ENCODE measurements at places on chromosomes 1 and 21. TPM values are rescaled to one million over a fixed set of nuclear protein-coding genes. Genes with fewer than 3 reads are reported as not detected.

Gene HTR6
- not detected for total RNA-seq

Gene TAS1R1
- not detected for total RNA-seq

Gene SWT1
- 3.9 TPM for total RNA-seq

Gene RYR2
- not detected for total RNA-seq

Gene CFAP74
- total RNA-seq: not detected

GRCh38 chr1:201904579-201904978 is 15.9 kb downstream of the SHISA4 start:
- no peak for DNase-seq

- peak; percentile 79 for DNase-seq
These were observed 19.9 kb downstream of the ATP8B2 start for GRCh38 chr1:154344977-154345837.

GRCh38 chr1:24897263-24898151 is 32.6 kb downstream of the RUNX3 start:
- DNase-seq: peak; percentile 38

DNA sequence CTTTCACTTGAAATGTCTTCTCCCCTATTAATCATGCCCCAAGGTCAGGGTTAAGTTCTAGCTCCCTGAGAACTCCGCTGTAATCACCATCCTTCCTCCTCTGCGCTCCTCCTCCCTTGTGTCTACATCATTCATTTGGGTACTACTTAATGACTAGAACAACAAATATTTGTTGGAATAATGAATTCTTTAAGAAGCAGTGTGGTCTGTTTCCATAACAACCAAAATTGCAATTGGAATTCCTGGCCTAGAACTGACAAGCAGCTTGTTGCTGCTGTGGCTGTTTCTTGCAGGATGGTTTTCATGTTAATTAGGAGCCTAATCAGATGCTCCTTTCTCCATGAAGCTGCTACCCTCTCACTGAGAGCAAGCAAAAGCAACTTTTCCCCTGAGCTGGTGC is 192.5 kb downstream of the ZZZ3 start:
- no peak for DNase-seq

DNA sequence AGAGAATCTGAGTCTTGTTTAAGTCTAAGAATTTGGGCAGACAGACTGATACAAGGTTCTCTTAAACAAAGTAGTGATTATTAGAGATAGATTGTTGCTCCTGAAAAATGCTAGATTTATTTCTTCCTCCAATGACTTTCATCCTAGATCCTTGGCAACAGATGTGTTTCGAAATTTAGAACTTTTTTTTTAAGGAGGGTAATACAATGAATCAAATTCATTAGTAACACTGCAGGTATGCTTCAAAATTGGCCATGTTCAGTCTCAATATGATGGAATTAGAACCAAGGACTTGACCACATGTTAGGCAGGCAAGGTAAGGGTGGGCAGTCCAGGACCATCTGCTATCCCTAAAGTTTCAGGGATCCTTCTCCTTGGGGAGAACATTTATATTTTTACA is 4.5 kb upstream of the LCE1F start:
- DNase-seq: no peak

DNA sequence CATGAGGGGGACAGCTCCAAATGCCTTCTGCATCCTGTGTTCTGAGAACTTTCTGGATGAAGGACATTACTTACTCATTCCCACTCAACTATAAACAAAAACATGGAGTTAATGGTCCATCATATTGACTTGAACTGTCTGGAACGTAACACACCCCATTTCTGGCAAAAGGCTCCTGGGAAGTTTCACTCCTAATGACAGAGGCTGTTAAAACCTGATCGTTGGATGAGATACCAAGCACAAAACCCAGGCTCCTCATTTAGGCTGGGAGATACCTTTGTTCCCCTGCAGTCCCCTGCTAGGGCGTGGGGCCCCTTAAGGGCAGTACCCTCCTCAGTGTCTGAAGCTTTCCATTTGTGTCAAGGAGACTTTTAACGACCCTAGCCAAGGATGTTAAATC is 78.9 kb downstream of the RHOU start:
- no peak for DNase-seq

DNA sequence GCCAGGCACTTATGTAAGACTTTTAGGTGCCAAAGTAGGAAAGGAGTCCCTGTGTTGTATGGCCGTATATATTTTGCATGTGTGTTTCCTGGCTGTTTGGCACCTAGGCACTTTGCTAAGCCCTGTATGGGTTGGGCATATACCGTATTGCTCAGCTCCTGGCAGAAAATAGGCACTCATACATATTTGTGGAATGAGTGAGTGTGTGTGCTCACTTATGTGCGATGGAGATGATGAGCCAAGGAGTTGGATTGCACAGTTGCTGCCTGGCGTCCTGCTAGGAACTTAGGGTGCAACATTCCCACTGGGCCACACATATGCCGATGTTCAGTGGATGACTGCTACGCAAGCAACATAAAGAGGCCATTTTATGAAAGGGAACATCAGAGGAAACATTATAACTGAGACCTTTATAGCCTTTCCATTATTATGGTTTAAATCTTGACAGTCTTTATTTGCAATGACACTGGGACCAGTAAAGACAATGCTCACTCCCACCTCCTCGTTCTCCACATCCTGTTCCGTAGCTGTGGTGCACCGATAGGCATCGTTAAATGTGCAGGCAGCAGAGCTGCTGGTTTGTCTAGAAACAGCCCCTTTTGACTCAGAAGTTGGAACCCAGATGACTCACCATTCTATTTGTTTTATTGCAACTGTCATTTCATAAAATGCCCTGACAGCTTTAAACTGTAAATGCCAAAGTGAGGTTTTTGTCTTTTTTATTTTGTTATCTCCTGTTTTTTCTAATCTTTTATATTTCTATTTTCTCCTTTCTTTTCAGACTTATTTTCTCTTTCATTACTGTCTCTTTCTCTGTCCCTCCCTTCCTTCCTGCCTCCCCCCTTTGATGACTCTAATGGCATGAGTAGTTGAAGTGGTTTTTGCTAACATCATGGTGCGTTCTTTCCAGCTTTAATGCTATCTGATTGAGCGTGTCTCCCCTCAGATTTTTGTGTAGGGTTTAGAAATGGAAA is 36.1 kb downstream of the PEX14 start:
- peak; percentile 74 for DNase-seq

DNA sequence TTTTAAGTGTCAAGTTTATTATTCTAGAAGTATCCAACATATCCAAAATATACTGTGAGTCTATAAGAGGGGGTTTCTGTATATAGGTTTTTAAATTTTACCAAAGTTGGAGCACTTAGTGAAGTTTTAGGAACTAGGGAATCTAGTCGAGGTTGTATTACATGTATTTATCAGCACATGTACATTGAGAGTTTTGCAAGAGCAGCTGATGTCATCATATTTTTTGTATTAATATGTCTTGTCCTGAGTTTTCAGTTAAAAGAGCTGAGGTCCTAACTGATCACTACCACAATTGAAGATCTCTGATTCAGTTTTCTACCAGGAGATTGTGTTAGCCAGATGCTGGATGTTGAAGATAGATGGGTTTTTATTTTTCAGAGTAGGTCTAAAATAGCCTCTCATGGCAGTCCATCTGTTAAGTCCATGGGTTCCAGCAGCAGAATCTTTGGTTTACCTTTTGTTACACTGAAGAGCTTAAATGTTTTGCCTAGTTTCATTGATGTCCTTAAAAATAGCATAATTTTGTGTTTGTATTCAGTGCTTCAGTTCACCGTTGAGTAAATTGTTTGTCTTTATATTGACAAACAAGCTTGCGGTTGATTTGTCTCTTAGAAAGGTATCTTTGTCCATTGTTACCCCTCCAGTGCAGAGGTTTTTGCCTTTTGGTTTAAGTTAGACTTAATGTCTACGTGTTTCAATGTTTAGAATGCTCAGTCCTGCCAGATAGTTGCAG is 16.0 kb downstream of the YBX1 start:
- DNase-seq: no peak

DNA sequence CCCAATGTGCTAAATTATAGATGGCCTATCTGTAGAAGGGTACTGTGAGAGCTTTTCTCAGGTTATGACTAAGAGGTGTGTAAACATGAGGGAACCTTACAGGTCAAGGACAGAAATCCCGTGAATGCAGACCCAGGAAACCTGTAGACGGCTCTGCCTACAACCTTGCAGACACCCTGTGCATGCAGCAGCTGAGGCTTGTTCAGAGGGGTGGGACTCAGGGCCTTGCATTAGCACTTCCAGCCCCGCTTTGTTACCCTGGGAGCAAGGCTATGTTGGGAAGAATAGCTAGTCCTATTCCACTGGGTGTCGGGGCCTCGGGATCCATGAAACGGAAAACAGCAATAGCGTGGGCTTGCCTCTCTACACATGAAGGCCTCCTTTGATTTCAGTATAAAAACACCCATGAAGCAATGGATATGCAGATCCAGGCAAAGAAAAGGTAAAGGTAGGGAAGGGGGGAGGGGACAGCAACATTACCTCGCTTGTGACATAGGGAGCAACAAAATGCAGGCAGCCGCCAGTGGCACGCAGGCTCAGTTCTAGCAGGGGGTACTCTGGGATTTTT is 9.5 kb upstream of the NDUFS5 start:
- no peak for DNase-seq

DNA sequence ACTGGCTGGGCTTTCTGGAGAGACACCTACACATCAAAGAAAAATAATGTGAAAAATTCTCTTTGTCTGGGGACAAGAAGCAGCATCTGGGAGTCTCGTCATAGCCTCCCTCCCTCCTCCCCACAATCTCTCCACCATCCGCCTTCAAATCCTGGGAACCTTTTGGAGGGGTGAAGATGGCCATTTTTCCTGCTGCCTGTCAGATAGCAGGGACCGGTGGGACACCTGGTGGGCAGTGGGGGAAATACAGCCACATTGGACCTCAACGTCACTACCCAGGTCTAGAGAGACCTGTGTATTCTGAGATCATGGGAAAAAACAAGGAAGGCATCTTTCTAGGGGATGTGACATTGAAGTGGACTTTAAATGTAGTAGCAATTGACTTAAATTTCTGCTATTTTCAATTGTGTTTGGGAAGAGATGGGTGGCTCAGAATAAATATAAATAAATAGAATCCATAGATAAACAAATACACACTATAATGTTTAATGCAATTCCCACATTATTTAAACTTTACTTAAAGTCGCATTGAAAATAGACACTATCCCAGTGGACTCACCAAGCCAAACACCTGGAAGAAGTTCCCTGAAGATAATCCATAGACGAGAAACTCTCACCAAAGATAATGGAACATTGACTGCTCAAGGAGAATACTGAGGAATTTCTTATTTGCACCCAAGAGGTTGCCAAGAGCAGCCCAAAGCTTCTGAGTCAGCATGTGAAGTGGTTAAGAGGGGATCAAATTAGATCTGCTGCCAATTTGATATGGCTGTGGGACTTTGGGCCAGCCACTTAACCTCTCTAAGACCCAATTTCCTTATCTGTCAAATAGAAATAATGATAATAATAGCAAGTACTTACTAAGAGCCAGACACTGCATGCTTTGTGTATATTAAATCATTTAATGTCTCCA is 147.6 kb upstream of the CAMK1G start:
- DNase-seq: peak; percentile 52

GRCh38 chr21:35428489-35428888 is 379.4 kb upstream of the RUNX1 start:
- peak; percentile 32 for DNase-seq

- DNase-seq: no peak
These were observed 11.6 kb upstream of the PTPN7 start for GRCh38 chr1:202172015-202172355.

DNA sequence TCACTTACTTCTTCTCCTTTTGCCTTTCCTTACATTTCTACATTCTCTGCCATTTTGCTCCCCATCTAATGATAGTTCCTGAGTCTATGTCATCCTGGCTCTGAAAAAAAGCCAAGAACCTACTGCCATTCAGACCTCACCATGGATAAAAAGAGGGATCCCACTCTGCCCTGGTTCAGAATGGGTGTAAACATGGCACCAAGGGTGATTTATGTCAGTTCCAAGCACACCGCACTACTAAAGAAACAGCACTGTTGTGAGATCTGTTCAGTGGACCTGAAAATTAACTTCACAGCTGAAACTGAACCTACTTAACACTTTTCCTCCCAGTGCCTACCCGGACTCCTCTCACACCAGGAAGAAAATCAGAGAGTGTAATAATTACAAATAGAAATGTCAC is 72.3 kb upstream of the NTPCR start:
- DNase-seq: no peak

- no peak for DNase-seq
These were observed 234.7 kb downstream of the TOMM20 start for GRCh38 chr1:234893725-234894630.

GRCh38 chr1:232393010-232393409 is 236.9 kb downstream of the SIPA1L2 start:
- no peak for DNase-seq

DNA sequence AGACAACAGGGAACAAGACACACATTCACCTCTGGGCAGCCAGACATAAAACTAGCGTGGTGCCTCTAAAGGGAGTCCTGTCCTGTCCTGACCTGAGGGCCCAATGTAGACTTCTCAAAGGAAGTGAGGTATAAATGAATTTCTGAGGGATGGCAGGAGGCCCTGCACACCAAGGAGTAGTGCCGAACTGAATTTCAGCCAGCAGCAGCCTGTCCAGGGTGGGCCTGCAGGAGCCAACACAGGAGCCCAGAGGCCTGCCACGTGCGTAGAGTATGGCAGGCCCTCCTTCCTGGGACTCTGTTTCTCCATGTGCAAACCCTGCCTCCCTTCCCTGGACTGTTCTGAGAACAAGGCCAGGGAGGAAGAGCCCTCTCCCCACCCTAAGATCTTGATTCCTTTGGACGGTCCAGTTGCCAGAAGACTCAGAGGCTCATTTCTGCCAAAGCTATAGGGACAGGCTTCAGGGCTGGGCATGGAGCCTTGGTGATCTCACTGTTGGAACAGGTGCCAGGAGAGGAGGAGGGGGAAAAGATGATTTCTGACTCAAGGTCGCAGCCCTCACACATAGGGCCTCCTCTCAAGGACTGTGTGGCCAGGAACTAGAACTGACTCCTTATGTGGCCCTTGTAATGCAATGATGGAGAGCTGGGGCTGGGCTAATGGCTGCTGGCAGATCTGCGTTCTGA is 1.8 kb upstream of the FABP3 start:
- no peak for DNase-seq

- no peak for DNase-seq
These were observed 17.9 kb downstream of the UBL4B start for GRCh38 chr1:110130113-110130591.

All from activated naive CD8-positive, alpha-beta T cell treated with anti-CD3 and anti-CD28 coated beads, Interleukin-2, amount 10 ng/mL, durations not matched to agents 7 days and 5 days (primary cell).